ENCODE measurements at places on chromosomes 5 and 9. TPM values are rescaled to one million over a fixed set of nuclear protein-coding genes. Genes with fewer than 3 reads are reported as not detected.

Gene TMC1
- 0.46 TPM for total RNA-seq

Gene SLC28A3
- 0.23 TPM for total RNA-seq

Gene FBLL1
- total RNA-seq = 53.7 TPM

Gene MEIKIN
- 0.46 TPM for total RNA-seq
